Stimulated activated CD8-positive, alpha-beta memory T cell treated with anti-CD3 and anti-CD28 coated beads, Interleukin-15, amount 100 ng/mL, for 4 hours (primary cell): ENCODE measurements at places on chromosomes 13 and 19.

DNA sequence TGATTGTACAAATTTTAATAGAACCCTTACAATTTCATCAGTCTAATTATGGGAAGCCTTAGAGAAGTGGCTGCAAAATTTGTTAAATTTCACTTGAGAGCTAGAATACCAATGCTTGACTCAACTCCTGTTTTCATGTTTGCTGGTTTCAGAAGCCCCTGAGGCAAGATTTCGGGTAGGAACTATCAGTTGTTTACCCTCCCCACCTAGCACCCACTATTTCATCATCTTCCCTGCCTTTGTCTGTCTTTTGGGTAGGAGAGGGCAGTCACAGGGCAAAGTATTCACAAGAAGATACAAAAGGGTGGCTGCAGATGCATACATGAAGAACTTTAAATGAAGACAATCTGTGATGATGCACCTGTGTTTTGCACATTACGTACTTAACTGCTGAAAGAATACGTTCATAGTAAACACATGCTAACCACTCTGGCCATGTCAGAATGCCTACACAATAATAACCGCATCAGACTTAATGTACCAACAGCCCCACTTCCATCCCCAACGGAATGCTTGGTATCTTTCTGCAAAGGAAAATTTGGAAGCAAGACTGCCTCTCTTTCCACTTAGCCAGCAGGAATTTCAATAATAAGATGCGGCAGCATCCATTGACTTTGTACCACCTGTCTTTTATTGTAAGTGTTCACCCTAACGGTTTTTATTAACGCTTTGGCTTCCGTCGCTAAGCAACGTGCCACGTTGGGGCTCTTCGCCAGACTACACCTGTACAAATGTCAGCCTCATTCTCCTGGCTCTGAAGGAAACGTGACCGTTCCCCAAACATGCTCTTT lies 30.4 kb downstream of the TPT1 start:
- DNase-seq, result no peak

DNA sequence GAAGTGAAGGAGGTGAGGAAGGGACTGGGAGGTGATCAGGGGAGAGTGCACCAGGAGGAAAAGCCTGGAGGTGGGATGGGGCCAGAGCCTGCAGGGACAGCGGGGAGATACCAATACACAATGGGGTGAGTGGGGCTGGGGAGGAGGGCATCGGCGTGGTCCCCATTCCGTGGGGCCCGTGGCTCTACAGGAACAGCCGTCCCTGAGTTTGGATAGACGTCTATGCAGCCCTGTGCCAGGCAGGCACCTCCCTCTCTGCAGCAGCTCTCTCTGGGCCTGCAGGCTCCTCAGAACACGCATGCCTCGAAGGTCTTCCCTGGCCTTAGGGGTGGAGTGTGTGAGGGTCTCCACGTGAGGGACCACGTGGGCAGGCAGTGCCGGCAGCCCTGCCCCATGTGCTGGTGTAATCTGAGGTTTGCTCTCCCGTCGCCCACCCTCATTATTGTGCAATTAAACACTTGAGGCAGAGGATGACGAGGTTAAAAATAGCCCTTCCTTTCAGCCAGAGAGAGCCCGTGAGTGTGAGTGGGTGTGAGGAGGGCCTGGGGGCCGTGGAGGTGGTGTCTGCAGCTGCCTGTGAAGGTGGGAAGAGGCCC lies 16.5 kb downstream of the C2CD4C start:
- no peak for DNase-seq

GRCh38 chr13:25178070-25178469 lies 6.0 kb upstream of the AMER2 start:
- DNase-seq, result no peak

DNA sequence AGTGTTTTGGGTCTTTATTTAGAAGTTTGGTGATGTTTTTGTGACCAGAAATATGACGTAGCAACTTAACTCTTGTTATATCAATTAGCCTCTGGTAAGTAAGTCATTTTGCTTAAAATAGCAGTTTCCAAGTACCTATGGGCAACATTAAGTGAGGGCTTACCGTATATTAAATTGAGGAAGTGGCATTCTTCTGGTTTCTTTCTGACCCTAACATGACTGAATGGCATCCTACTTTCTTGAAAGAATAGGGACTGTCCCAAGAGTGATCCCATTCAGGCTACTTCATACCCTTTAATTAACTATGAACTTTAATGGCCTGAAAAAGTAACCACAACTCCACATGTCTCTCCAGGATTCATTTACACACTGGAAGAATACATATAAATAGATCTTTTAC lies 106.6 kb downstream of the MZT1 start:
- DNase-seq, result no peak

- no peak for DNase-seq
Measured at GRCh38 chr13:42926555-42926954, 65.5 kb downstream of the EPSTI1 start.

DNA sequence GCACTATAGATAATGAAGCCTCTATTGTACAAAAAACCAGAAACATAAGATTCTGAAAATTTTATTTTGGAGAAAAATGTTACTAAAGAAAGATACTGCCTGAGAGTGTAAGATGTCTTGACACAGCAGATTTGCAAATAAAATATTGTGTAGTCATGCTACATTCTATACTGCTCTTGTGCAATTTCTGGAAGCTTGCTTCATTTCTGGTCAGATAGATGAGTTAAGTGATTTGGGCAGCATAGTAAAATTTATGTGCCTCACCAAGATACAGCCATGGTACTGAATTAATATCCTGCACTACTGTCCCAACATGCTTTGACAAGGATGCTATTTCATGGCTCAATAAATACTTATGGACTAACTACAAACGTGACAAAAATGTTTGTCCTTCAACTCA lies 55.1 kb upstream of the STARD13 start:
- DNase-seq, result no peak

DNA sequence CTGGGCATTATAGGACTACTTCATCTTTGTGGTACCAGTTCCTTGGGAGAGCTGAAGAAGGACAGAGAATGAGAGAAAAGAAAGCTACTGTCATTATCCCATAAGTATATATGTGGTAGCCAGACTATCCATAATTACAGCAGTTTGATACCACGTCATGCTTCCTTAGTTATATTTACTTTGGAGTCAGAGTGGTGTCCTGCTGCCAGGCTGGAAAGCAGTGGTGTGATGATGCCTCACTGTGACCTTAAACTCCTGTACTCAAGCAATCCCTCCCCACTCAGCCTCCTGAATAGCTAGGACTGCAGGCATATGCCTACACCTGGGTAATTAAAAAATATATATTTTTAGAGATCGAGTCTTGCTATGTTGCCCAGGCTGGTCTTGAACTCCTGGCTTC lies 57.8 kb downstream of the WTIP start:
- DNase-seq, result no peak

- no peak for DNase-seq
Measured at GRCh38 chr13:43767341-43767931, 19.3 kb downstream of the ENOX1 start.

- no peak for DNase-seq
Measured at GRCh38 chr13:34145061-34145460, 327.1 kb downstream of the RFC3 start.

DNA sequence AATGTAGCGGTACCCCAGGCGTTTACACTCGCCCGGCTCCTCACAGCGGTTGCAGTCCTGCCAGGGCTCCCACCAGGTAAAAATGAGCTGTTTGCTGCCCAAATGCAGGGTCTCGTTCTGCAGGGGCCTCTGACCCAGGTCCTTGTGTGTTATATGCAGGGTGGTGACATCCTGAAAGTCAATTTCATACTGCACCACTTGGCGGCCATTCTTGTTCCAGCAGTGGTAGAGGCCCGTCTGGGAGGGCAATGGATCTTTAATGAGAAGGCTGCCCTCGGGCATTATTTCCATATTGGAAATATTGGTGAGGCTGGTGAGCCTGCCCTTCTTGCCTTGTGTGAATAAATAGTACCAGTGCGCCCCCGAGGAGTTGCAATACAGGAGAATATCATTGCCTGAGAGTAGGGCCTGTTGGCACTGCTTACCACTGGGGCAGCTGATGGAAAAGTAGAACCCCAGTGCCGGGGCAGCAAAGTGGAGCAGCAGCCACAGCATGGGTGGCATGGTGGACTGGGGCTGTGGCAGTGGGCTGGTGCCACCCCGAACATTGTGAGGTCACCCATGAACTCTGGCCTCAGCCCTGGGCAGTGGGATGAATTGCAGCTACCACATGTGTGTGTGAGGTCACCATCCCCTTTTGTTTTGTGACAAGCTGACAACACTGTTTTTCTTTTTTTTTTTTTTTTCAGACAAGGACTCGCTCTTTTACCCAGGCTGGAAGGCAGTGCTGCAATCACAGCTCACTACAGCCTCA lies at the start of gene FAM187B:
TSS of gene FAM187B (minus strand) at position 563 of the 754 bp plus-strand sequence. CDS start at position 504, 59 bp downstream.
- DNase-seq, result no peak

- DNase-seq, result no peak
Measured at GRCh38 chr19:45508861-45509691, 1.8 kb downstream of the VASP start.

GRCh38 chr13:90443268-90443667 lies 904.2 kb upstream of the MIR17HG start:
- DNase-seq, result no peak

GRCh38 chr13:33757713-33758112 lies 60.2 kb upstream of the RFC3 start:
- no peak for DNase-seq

DNA sequence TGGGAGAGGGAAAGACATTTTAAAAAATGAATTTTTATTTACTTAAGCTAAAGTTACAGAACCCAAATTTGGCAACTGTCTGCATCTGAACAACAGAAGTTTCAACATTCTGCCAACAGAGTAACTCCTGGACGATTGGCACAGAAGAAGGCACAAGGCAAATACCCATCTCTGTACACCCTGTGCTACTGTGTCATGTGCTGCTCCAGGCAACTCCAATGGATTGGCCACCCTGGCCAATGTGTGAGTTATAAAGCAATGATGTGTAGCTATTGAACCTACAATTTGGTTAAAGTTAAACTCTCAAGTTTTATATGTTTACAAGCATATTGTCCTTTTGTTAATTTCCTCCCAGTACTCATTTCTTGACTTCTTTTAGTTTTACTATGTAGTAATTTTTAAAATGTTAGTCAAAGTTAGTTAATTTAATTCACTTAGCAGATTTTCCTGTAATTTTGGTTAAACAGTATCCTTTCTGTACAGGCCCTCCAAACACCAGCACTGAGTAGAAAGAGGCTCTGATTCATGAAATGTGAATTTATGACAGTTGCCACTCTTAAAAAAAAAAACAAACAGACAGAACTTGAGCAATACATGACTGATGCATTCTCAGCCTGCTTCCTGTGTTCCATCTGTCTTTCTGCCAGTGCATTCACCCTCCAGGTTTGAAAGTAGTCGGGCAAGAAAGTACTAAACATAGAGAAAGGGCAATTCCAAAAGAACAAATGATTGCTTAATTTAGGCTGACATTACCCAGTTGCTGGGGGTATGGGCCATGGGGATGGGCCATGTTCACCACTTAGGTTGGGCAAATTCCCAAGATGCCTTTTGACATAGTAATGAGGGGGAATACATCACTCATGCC lies 5.9 kb downstream of the STARD13 start:
- DNase-seq, result no peak

DNA sequence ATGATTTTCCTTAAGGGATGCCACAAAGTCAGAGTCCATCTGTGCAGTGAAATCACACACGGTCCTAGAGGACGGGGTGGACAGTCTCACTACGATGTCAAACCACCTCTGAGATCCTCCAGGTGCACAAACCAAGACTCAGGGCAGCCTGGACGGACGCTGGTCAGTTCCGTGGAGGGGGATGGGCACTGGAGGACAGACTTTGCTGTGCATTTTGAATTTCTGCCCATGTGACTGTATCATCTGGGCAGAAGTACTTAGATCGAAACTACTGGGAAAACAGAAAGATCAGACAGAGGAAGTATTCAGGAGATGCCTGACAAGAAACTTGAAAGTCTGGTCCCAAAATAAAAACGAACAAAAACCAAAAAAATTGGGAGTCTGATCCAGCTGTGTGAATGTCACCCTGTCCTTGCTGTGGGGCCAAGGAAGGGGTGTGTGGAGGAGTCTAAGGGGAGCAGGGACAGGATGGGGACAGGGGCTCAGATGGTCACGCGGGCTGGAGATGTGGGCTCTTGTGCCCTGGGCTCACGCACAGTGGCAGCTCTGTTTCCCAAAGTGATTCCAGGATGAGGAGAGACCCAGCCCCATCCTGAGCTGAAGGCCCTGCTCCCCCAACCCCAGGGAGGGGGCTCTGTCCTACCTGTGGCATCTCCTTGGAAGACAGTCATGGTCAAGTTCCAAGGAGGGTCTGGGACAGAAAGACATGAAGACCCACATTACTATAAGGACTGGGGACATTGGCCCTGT lies 1.5 kb downstream of the SIGLEC8 start:
- DNase-seq, result no peak

DNA sequence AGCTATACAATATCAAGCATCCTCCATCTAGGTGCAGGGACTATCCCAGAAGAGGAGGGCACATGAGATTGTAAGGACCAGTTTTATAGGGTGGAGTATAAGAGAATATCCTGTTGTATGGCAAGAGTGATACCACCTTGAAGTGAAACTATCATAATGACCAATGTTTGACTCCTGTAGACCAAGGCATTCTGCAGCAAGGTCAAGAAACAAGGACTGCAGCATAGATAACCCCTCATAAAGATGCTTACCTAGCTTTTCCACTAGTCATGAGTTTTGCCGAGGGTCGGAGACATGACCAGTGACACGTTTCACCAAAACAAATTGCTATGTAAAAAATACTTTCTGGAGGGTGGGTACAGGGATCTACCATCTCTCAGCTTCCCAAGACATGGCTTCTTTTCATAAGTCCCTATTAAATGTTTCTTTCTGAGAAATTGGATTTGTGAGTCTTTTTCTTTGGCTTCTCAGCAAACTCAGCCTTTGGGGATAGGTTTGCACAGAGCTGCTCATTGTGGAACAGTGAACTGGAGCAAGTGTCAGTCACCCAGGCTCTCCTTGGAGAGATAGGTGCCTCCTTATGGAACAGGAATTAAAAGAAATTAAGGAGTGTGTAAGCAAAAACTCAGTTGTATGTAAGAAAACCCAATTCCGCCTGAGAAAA lies 28.2 kb upstream of the CYSLTR2 start:
- no peak for DNase-seq

DNA sequence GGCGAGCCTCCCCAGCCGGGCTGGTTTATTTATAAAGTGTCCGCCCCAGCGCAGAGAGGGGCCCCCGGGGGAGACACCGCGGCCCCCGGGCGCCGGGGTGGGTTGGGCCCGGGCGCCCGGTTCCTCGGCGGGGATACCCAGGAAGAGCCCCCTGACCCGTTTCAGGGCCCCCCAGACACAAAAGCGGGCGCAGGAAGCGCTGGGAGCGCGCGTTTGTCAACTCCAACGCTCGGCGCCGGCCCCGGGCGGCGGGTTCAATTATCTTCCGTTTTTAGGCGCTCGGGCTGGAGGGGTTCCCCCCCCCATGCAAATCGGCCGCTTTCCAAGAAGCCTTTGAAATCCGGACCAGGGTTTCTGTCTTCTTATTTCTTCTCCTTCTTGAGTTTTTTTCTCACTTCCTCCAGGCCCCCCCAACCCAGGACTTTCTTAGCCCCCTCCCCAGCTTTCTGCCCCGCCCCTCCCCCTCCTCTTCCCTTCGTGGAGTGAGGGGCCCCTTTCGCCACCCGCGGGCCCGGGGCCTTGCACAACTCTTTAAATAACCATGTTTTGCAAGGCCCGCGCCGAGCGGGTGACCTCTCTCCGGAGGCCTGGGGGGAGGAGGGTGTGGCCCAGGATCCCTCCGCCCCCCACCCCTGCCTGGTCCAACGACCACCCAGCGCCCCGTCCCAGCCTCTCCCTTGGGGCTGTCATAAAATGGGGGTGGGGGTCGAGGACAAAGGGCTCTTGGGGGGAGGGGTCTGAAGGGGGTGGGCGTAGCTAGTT lies 935 bp downstream of the ARID3A start:
- DNase-seq, result no peak
